T-helper 17 cell (primary cell): ENCODE measurements at places on chromosomes 6 and 20. TPM values are rescaled to one million over a fixed set of nuclear protein-coding genes. Genes with fewer than 3 reads are reported as not detected.
A peak's percentile ranks its signal among the peaks of the same experiment; 100 is the strongest.

- DNase-seq: no peak
Measured at GRCh38 chr20:37728635-37728983, 34.8 kb downstream of the CTNNBL1 start.

The TRIM10 gene
- total RNA-seq: 0.37 TPM

The ARFGEF3 gene
- 0.03 TPM for total RNA-seq

DNA sequence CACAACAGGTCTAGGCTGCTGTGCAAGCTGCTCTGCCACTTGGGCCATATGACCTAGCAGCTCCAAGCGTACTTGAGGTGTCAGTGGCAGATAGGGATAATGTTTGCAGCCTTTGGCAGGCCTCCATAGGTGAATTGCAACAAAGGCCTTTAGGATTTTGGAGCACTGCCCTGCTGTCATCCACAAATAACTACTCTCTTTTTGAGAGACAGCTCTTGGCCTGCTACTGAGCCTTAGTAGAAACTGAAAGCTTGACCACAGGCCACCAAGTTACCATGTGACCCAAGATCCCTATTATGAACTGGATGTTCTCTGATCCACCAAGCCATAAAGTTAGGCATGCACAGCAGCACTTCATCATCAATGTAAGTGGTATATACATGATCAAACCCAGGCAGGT, 29.9 kb downstream of the FBXO30 start:
- no peak for DNase-seq

The PCED1A gene
- 47.0 TPM for total RNA-seq

GRCh38 chr6:140174524-140174923, 800.1 kb upstream of the CITED2 start:
- no peak for DNase-seq

- no peak for DNase-seq
Measured at GRCh38 chr6:35142588-35143569, 1.7 kb upstream of the TCP11 start.

DNA sequence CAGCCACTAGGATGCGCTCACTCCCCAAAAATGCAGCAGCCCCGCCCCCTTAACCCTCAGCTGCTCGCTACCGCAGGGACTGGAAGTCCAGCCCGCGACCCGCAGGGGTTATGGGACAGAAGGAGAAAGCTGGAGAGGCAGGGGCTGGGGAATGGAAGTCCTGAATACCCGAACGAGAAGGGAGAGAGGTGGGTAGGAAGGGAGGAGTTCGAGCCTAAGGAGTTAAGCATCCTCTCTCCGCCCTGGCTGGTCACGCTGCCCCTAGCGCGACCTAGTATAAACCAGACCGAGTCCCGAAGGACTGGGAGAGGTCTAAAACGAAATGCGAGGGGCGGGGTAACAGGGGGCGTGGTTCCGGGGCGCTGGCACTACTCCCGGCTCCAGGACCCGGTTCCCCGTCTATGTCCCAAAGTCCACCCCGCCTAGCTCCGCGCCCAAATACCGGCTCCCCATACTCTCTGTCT, 448 bp upstream of the DDAH2 start:
- DNase-seq: peak; percentile 68

The ZNF165 gene
- total RNA-seq: 5.4 TPM

The COL11A2 gene
- total RNA-seq: 0.89 TPM

GRCh38 chr20:12902992-12903391, 105.8 kb upstream of the SPTLC3 start:
- DNase-seq: no peak

DNA sequence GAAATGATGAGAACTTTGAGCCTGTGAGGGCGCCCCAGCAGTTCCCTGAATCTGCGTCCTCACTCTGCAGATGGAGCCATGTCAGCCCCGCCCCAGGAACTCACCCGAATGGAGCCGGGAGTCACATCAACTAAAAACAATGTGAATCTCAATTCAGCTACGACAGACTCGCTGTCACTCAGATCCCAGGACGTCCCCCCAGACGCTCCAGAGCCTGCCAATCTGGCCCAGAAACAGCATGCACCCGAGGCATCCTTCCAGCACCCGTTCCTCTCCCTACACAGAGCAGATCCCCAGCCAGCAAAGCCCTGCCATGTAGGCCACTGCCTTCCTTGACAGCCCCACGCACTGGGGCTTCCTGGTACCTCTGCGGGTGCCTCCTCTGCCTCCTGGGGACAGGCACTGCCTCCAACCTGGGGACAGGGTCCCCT, 248.0 kb downstream of the TTLL2 start:
- no peak for DNase-seq

The TBXT gene
- total RNA-seq: not detected

DNA sequence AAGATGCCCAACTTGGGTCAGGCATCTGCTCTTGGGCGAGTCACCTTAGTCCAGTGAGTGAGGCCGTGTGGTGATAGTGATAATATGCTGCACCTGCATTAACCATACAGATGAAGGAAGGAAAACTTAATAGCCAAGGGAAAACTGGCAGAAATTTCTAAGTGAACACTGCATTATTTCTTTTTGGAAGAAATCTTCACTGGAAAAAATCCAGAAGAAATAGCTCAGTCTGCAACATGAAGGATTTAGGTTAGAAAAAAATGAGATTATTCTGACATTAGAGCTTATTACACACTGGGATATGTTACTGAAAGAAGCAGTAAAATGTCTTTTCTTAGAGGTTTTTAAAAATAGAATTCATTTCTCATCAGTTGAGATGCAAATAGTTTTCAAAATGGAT, 947.3 kb downstream of the KIF16B start:
- DNase-seq: no peak

DNA sequence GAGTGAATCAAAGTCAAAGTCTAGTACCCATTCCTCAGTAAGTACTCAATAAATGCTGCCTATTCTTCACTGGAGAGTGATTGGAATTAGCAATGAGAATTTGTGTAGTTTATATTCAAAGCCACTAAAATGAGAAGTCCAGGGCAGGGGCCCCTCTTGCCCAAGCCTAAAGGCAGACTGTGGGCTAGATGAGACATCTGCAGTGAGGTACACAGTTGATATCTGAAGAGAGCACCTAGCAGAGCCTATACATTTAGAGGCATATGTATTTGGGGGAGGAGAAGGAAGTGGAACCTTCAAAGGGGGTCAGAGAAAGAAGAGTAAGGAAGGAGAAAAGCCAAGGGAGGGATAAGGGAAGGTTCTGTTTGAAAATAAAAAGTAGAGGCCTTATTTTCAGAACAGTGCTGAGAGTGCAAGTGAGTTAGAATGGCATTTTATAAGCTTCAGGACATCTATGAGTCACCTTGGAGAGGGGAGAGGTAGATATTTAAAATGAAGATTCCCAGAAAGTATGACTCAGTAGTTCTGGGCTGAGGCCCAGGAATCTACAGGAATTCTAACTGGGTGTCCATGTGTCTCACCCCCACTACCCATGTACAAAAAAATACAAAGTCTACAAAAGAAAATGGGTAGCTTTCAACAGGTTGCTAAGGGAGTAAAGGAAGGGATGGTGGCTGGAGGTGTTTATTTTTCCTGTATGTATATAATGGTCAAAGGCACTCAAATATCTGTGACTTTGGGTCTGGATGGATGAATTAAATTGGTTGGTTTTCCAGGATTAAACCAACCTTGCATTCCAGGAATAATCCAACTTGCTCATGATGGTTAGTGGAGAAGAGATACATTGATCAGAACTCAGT, 135.1 kb downstream of the ZFP64 start:
- DNase-seq: no peak

The TCP11 gene
- total RNA-seq: not detected

- no peak for DNase-seq
Measured at GRCh38 chr6:50681213-50681824, 32.0 kb upstream of the TFAP2D start.

DNA sequence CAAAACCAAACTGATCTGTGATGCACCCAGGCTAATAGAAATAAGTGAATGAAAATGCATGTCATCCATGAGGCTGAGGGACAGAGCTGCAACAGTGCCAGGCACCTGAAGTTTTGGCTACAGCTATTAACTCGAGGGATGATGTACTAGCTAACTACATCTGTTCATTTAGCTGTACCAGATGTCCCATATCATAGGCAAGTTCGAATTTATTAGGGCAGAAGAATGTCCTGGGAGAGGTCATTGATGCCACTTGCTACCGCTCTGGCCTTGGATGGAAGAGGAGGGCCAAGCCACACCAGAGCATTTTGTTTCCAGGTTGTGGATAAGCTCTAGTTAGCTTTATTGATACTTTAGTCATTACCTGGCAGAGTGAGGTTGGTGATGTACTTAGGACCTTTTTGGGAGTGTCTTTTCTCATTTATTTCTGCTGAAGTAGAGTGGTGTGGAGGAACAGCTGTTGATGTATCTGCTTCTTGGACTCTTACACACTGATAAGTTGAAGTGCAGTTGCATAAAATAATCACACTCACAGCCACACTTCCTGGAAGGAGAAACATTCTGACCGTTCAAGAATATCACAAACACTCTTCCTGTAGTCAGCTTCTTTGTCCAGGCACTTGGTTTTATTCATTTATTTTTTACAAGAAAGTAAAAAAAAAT, 8.2 kb downstream of the ZFAND3 start:
- DNase-seq: no peak

GRCh38 chr6:5086294-5086890, 1.3 kb downstream of the PPP1R3G start:
- no peak for DNase-seq

DNA sequence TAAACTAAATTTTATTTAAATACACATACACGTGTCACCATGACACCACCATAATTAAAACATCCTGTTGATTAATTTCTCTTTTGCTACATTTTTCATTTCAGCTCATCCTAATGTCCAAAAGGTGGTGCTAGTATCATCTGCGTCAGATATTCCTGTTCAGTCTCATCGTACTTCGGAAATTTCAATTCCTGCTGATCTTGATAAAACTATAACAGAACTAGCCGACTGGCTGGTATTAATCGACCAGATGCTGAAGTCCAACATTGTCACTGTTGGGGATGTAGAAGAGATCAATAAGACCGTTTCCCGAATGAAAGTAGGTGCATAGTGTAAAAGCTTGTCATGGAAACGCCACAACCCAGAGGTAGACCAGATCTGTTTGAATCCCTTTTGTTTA, 263.4 kb downstream of the UTRN start:
- DNase-seq: no peak

The SDCBP2 gene
- total RNA-seq: 2.3 TPM

- no peak for DNase-seq
Measured at GRCh38 chr6:28920281-28920680, 3.5 kb downstream of the TRIM27 start.

DNA sequence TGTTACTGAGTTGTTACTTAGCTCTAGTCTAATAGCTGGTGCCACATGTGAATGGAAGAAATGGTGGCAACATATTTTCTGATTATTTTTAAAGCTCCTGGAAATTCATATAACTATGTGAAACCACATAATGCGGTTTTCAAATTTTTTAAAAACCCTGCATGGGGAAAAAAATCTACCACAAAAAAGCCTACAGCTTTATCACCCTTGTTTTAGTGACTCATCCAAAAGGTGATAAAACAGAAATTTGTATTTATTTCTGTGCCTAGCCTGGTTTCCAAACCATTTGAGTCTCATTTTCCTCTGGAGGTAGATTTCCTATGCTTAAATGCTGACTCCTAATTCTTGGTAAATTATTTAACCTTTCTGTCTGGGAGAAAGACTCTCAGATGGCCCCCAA, 5.4 kb upstream of the FBXO30 start:
- DNase-seq: no peak

- DNase-seq: no peak
Measured at GRCh38 chr6:24667378-24667803, 514 bp downstream of the ACOT13 start.

The C6orf15 gene
- total RNA-seq: not detected

- DNase-seq: no peak
Measured at GRCh38 chr20:21027569-21027968, 78.6 kb downstream of the LINC00237 start.

The LRFN2 gene
- 0.20 TPM for total RNA-seq

- DNase-seq: no peak
Measured at GRCh38 chr6:134480593-134480992, 162.7 kb upstream of the SGK1 start.

The HTR1B gene
- total RNA-seq: not detected

- DNase-seq: no peak
Measured at GRCh38 chr6:101392586-101393230, 800 bp upstream of the GRIK2 start.

- DNase-seq: no peak
Measured at GRCh38 chr20:39624316-39624715, 662.2 kb downstream of the DHX35 start.

DNA sequence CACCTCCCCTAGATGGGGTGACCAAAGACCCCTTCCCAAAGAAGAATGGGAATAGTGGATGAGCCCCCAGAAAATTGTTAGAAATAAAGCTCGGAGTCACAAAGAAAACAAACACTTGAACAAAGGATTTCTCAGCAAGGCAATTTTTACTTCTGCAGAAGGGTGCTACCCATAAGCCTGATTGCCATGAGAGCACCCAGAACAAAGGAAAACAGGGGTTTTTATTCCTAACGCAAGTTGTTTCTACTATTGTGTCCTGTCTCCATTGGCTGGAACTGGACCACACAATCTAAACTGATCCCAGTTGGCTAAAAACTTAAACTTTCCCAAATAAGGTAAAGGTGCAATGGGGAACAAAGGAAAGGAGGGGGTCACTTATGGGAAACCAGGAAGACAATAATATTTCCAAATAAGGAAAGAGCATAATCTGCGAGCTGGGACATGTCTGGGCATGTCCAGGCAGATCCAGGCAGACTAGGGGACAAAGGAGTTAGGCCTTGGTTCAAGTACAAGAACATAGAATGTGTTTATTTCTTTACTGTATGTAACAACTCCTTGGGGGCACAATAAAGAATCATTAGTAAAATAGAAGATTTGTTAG, 20.0 kb downstream of the HLA-B start:
- DNase-seq: no peak

- DNase-seq: no peak
Measured at GRCh38 chr20:47635256-47635655, 133.6 kb downstream of the NCOA3 start.

The SMLR1 gene
- total RNA-seq: not detected

DNA sequence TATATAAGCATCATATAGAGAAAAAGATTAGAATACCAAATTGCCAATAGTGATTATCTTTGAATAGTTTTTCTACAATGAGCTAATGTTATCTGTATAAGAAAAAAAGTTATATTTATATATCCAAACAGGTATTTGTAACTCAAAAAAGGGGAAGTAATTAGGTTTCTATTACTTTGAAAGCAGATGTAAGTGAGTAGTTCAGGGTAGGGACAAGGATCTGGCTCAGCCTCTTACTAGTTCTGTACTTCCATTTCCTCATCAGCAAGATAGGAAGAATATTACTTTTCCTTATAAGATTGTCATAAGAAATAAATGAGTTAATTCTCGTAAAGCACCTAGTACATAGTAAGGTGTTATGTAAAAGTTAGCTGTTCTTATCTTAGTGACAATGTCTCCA, 32.2 kb downstream of the AHI1 start:
- no peak for DNase-seq

The BPIFB4 gene
- total RNA-seq: not detected

- DNase-seq: no peak
Measured at GRCh38 chr6:15870333-15871043, 207.7 kb upstream of the DTNBP1 start.

The CDH26 gene
- total RNA-seq: 1.9 TPM
